ENCODE measurements at places on chromosomes 4 and X.

DNA sequence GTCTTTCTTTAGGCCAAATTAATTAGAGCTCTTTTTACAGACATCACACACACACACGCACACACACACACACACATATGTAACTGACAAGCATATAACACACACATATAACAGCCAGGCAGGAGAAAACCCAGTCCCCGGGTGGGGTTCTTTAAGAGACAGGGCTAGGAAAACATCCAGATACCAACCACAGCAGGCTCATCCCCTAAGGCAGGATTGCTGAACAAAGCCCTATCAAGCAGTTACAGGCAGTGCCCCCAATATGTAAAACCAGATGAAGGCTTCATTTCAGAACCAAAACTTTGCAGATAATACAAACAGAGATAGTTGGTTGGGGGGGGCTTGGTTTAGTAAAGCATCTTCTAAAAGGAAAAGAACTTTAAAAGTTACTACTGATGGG is 18.0 kb upstream of the FAM47E start:
- DNase-seq = no peak

GRCh38 chrX:132214518-132214917 is 4.7 kb downstream of the RAP2C start:
- DNase-seq = no peak

GRCh38 chr4:77872723-77873445 is 10.3 kb downstream of the MRPL1 start:
- DNase-seq = no peak

DNA sequence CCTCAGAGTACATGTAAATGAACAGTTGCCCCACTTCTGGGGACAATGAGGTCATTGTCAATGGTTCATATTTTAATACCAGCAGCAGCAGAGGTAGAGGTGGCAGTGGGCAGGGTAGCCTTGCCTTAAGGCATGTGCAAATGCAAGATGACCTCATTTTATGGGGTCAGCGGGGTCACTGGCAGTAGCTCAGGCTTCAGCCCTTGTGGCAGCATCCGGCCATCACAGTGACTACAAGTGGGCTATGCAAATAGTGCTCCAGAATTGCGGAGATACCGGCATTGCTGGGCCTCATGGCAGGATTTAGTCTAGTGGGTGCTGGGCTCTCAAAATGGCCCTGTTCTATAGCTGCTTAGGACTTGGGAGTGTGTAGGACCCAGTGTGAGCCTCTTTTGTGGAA is 144.7 kb downstream of the FAM47A start:
- no peak for DNase-seq

DNA sequence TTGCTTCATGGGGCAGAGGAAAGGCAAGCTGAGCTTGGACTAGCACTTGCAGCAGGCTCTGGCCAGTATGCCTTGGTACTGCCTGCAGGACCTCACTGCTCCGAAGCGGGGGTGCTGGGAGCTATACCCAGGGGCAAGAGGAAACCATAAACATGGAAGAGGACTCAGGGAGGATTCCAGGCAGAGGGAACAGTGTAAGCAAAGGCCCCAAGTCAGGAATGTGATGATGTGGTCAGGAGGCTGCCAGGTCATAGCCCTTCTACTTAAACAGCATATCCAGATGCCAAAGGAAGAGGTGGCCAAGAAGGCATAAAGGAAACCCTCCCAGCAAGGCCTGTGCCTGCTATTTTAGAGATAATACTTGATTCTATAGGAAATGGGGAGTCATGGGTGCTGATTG is 31.1 kb downstream of the RAB40AL start:
- DNase-seq = no peak

DNA sequence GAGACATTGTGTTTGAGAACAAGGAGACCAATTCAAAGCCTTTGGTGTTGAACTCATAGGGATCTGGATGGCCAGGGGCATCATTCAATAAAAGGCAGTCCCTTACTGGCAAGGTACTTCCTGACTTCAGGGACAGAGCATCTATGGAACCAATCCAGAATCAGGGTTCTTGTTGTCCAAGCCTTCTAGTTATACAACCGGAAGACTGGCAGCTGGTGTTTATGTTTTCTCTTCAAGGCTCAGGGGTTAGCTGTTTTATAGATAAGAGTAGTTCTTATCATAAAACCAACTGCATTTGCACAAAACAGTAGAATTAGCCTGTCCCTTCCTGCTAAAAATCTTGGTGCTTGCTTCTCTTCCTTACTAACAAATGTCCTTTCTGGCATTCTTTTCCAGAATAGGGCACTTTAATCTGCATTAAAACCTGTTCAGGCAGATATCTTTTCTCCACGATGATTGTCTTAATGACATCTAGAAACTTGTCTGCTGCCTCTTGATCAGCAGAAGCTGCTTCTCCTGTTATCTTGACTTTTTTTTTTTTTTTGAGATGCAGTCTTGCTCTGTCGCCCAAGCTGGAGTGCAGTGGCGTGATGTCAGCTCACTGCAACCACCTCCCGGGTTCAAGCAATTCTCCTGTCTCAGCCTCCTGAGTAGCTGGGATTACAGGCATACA is 38.4 kb upstream of the ARHGEF6 start:
- DNase-seq = no peak

DNA sequence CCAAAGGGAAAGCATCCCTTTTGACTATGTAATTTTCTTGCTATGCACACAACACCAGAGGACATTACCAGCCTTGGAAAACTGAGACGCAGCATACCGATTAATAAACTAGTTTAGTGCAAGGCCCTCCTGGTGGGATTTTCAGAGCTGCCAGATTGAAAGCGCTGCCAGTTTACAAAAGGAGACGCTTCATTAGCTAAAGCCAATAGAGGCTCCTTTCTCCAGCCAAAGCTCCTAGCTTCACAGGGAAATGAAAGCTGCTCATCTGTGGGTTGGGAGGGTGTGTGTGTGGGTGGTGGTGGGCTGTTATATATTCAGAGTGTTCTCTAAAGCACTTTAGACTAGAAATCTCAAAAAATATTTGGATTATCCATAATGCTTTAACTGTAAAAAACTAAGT is 32.4 kb downstream of the SPANXN4 start:
- DNase-seq = no peak

- DNase-seq = no peak
These were observed 233.1 kb upstream of the SPRY1 start for GRCh38 chr4:123163501-123163900.

GRCh38 chr4:4947721-4948120 is 71.5 kb downstream of the CYTL1 start:
- DNase-seq = no peak

DNA sequence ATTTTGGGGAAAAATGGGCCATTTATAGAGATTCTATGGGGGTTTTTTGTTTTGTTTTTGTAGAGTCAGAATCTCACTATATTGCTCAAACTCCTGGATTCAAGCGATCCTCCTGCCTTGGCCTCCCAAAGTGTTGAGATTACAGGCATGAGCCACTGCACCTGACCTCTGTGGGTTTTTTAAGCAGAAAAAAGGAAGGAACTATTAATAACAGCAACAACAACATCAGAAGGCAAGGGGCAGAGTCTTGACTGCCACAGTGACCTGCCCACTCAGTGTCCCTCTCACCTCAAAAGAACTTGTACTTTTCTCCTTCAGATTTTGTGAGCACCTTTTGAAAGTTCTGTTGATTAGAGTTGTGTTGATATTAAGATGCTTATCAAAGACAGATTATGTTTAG is 48.1 kb downstream of the FNIP2 start:
- DNase-seq = no peak

DNA sequence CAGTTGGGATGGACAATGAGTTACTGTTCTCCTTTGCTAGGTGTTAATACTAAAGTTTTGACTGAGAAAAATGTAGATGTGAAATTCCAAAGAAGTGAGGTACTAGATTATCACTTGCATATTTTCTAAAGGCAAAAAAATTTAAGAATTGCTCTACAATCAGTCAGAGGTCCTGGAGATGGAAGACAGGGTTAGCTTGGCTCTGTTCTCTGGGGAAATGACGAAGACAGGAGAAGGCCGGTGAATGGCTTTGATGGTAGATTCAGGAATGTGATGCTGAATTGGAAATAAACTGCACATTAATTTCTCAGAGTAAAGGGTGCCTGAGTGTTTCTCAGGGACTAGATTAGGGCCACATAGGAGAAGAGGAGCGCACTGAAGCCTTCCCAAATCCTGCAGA is 214.0 kb upstream of the LEF1 start:
- no peak for DNase-seq

DNA sequence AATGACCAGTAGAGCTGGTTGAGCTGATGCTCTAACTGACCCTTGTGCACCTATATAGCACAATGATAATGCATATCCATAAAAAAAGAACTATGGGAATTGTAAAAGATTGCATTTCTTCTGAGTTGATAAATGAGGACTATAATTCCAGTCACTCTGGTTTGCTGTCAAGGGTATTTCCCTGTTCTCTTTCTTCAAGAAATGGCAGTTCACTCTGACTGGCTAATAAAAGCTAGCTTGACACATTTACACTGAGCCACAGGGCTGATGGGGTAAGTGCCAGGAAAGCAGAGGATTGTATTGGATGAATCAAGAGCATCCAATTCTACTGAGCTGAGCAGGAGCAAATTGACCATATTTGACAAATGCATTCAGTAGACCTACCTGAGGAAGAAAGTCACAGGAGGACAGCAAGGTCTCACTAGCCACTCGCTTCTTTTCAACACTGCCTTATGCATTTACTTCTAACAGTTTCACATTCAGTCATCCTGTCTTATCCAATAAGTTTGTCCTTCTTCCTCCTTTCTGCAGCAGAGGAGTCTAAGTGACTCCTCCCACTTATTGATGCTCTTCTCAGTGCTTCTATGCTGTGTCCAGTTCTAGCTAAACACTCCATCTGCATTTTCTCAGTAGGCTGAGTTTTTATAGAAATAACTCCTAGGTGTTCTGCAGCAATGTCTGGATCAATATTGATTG is 43.0 kb downstream of the RBMX2 start:
- DNase-seq = no peak

GRCh38 chrX:41347186-41347585 is 13.2 kb downstream of the DDX3X start:
- no peak for DNase-seq
